ENCODE measurements at places on chromosomes 16 and 17. TPM values are rescaled to one million over a fixed set of nuclear protein-coding genes. Genes with fewer than 3 reads are reported as not detected.

CDR2L gene
- total RNA-seq = 24.8 TPM

KIF18B gene
- total RNA-seq = 4.2 TPM

ASPA gene
- 4.1 TPM for total RNA-seq

GP1BA gene
- not detected for total RNA-seq

EXOC3L1 gene
- total RNA-seq = 1.6 TPM

ITGAL gene
- total RNA-seq = not detected

ZNF750 gene
- total RNA-seq = not detected

KRT36 gene
- total RNA-seq = not detected

CCL1 gene
- not detected for total RNA-seq

HOXB5 gene
- not detected for total RNA-seq

MLKL gene
- 10.0 TPM for total RNA-seq

PRPF8 gene
- total RNA-seq = 116 TPM

ABCC12 gene
- not detected for total RNA-seq

MYH13 gene
- 0.16 TPM for total RNA-seq

ZPBP2 gene
- not detected for total RNA-seq

TNFRSF13B gene
- not detected for total RNA-seq

TRIM16 gene
- 82.1 TPM for total RNA-seq

MPRIP gene
- total RNA-seq = 116 TPM

CLEC10A gene
- not detected for total RNA-seq

C17orf50 gene
- not detected for total RNA-seq

PPY gene
- total RNA-seq = not detected

RHOT1 gene
- total RNA-seq = 30.0 TPM

TPSG1 gene
- not detected for total RNA-seq

PRR29 gene
- 0.16 TPM for total RNA-seq
